Activated T-cell treated with anti-CD3 and anti-CD28 coated beads, Interleukin-2, amount 50 U/mL, for 4 hours (primary cell): ENCODE measurements at places on chromosomes 3 and 15. TPM values are rescaled to one million over a fixed set of nuclear protein-coding genes. Genes with fewer than 3 reads are reported as not detected.

The ITIH3 gene
- total RNA-seq, result 0.24 TPM

The TSEN2 gene
- total RNA-seq, result 35.9 TPM

The LRCH3 gene
- 43.9 TPM for total RNA-seq

The ANKRD34C gene
- total RNA-seq, result not detected

The DLEC1 gene
- 0.05 TPM for total RNA-seq

DNA sequence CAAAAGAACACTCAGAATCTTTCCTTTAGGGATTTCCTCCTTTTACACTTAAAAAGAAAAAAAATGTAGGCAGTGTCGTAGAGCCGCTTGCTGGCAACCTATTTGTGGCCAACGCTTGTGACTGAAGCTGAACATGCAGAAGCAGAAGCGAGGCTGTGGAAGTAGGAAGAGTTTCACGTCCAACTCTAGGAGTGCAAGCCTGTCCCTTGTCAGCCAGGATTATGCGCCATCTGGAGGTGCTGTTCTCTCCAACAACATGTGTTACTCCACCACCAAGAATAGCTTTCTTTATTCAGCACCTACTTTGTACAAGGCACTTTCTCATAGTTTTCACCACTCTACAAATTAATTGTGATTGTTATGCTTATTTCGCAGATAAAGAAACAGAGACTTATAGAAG, 223.2 kb upstream of the LMCD1 start:
- no peak for DNase-seq
